ENCODE measurements at places on chromosomes 11 and 22.

DNA sequence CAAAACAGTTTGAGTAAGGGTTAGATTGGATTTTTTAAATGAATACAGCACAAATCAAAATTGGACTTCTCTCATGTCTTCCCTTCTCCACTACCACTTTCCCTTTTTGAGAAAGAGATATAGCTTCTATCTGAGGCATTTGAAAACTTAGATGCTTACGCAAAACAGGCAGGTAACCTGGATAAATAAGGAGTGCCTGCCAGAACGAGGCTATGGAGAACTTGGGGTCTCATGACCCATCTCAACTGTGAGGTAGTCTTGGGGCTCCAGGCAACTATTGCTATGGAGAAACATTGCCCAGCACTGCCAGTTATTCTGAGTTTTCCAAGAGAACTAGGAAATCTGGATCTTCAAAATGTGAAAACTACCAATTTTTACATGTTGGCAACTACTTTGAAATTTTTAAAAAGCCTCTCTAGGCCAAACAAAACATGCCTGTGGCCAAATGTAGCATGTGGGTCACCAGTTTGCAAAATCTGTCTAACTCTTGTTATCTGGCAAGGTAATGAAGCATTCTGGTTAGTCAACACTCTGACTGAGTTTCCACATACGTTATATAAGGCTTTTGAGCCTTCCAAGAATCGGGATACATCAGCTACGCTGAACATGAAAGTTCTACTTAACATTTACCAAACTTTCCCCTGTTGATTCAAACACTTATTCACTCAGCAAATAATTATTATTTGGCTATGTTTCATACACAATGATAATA lies 752.7 kb downstream of the KCNA4 start:
- DNase-seq, result peak; percentile 54

DNA sequence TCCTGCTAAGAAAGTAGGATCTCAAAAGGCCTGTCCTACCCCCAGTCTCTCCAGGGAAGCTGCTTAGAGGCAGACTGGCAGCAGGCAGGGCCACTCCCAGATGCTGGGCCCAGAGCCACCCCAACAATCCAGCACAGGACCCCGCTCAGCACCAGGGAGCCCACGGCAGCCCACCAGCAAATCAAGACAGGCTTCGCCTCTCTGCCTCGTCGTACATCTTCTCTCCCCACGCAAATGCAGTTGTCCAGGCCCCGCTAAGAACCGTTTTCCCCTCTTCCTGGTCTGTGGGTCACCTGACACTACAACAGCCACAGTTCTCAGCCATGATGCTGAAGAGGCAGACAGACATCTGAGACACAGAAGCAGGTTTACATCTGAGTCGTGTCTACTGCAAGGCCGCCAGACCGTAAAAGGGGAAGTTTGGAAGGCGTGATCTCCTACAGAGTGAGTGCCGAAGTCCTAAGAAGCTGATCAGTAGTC lies 51.1 kb downstream of the IGSF9B start:
- DNase-seq, result no peak

GRCh38 chr11:73265278-73265810 lies 6.8 kb upstream of the P2RY6 start:
- DNase-seq, result no peak

- no peak for DNase-seq
These were observed 8.2 kb upstream of the ASCC2 start for GRCh38 chr22:29846290-29846689.

DNA sequence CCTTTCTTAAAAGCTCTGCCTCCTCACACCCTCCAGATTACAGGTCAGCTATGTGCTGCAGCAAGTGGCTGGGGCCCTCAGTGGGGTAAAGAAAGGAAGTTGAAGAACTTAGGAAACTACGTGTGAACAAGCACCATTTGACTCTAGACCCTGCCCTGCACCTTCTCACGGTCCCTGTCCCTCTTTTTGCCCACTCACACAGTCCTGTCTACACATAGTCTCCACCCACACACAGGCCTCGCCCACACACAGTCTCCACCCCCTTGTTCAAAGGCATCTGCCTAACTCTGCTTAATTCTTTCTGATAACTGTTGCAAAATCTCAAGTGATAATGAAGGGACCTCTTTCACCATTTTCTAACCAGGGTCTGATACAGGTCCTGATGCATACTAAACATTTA lies 59.0 kb downstream of the TMPRSS5 start:
- no peak for DNase-seq

DNA sequence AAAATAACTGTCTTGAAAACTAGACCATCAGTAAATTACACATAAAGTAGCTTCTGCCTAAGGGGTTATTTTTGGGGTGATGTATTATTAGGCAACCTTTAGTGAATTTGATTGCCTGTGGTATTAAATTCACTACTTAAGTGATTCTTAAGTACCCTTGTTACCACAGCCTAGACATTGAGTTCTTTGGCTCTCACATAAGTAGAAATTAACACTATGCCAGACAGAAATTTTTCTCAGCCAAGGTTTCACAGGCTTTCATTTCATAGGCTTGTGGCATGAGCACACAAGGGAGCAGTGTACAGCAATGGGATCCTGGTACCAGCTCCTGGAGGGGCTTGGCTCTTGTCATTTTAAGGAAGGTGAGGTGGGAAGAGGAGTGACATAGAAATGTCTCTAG lies 218.5 kb downstream of the AASDHPPT start:
- DNase-seq, result no peak

DNA sequence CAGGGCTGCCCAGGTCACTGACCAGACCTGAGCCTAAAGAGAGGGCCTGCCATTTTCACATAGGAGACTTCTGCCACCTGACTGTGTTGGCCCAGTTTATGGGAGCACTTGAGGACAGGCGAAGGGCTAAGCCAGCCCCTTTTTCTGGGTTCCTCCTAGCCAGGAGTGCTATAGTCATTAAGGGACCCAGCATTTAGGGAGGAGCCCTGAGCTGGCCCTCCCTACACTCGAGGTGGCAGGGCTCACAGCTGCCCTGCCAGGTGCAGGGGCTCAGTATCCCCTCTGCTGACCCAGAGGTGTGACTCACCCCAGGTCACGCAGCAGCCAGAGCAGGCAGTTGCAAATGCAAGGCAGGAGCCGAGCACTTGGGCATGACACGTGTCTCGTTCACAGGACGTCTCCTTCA lies 86.3 kb upstream of the CRYBB3 start:
- no peak for DNase-seq

- DNase-seq, result no peak
These were observed 710 bp downstream of the DERL3 start for GRCh38 chr22:23837911-23838680.

GRCh38 chr22:24985826-24986214 lies 33.3 kb downstream of the KIAA1671 start:
- peak; percentile 10 for DNase-seq

GRCh38 chr22:37241351-37242142 lies 2.5 kb downstream of the RAC2 start:
- DNase-seq, result no peak

- DNase-seq, result peak; percentile 80
These were observed 23.9 kb upstream of the SCGB1A1 start for GRCh38 chr11:62394825-62395538.

- no peak for DNase-seq
These were observed 9.5 kb downstream of the IRF7 start for GRCh38 chr11:606245-606644.

DNA sequence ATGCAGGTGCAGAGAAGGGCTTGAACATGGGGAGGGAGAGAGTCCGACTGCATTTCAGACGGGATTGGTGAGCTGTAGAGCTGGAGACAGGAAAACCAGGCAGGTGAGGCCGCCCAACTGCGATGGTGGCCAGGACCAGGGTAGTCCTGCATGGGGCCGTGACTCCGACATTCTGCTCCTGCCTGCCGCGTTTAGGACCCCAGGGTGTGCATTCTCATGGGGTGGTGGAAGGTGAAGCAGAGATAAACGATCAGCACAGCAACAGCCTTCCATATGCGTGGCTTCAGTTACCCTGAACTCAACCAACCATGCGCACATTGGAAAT lies 29.3 kb downstream of the SHANK2 start:
- no peak for DNase-seq

- peak; percentile 68 for DNase-seq
These were observed 15.8 kb downstream of the CYB5R2 start for GRCh38 chr11:7657306-7658025.

GRCh38 chr22:47681411-47682165 lies 919.1 kb downstream of the TBC1D22A start:
- no peak for DNase-seq

DNA sequence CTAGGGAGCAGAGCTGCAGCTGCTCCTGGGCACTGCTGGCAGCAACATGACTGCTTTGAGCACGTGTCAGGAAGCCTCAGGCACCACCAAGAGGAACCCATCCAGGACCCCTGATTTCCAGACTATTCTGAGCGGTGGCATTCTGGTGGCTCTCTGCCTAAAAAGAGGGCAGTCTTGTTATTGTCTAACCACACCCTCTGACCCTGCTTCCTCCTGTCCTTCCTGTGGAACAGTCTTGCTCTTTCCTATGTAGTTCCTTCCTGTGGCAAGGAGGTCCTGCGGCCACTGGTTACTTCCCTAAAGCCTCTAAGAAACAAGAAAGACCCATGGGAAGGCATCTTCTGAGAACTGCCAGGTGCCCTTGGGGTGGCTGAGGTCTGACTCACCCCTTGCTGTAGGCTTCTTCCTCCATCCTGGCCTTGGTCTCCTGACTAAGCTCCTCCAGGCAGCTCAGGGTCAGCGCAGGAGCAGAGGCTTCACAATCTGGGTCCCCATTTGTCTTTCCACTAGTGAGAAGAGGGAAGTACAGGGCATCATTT lies 13.1 kb upstream of the LYVE1 start:
- DNase-seq, result peak; percentile 63

GRCh38 chr11:60753309-60753708 lies 3.4 kb upstream of the MS4A15 start:
- DNase-seq, result no peak

GRCh38 chr22:20114506-20115475 lies 1.1 kb upstream of the RANBP1 start:
- no peak for DNase-seq

- DNase-seq, result peak; percentile 25
These were observed 6.1 kb downstream of the MPEG1 start for GRCh38 chr11:59206635-59207034.

GRCh38 chr11:76048763-76049162 lies 157.5 kb downstream of the WNT11 start:
- no peak for DNase-seq

DNA sequence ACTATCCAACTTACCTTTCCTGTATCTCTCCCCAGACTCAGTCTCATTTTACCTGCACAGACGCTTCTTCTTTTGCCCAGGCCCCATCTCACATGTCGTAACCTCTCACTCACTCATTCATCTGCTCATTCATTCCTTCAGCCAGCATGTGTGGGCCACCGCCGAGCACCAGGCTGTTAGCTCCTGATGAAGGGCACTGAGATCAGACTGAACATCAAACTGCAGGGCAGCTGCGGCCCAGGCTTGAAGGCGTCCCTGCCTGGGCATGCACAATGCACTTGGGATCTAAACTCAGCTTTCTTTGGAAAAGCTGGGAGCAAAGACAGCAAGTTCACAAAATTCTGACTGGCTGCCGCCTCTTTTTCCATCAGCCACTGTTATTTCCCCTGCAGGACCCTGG lies 1456.3 kb downstream of the BRD1 start:
- no peak for DNase-seq

- no peak for DNase-seq
These were observed at the start of gene ADORA2A for GRCh38 chr22:24427500-24428164. Gene ADORA2A, plus strand, starts transcription at chr22:24427599. Its CDS starts 5,806 bp downstream, at chr22:24433405.

GRCh38 chr11:122354025-122354697 lies 238.1 kb upstream of the BLID start:
- no peak for DNase-seq

DNA sequence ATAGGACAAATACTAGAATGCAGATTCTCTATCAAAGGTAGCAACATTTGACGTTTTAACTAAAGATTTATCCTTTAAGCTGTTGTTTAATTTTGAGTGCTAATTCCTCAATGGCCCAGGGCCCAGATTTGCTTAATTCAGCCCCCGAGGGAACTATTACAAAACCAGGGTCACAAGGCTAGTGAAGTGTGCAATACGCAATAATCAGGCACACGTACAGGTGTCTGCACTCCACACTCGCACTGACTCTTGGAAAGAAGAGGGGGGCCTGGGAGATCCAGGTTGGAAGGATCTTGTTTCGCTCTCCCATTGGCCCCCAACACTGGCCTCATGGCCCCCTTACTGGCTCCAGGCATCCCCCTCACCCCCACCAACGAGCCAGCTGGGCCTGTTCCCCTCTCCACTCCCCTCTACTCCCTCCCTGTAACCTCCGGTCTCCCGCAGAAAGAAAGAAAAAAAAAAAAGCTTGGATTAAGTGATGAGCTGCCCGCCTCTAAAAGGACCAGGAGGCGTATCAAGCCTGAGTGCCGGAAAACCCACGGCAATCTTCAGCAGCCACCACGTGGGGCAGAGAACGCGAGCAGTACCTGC lies 2.2 kb upstream of the KIRREL3 start:
- no peak for DNase-seq

DNA sequence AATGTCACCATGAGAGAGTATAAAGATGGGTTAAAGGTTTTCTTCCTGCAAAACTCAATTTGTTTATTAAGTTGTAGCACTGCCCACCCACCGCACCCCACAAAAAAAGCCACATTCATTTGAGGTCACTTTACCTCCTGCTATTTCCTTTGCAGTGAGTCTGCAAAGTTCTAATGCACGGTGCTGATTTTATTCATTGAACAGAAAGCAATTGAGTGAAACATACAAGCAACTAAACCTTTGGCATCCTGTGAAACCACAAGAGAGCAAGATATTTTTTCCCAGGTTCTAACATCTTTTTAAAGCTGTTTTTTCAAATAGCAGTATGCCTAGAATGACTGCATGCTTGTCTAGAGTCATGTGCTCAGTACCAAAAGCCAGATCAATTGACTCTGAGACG lies 39.0 kb downstream of the RRAS2 start:
- peak; percentile 59 for DNase-seq

DNA sequence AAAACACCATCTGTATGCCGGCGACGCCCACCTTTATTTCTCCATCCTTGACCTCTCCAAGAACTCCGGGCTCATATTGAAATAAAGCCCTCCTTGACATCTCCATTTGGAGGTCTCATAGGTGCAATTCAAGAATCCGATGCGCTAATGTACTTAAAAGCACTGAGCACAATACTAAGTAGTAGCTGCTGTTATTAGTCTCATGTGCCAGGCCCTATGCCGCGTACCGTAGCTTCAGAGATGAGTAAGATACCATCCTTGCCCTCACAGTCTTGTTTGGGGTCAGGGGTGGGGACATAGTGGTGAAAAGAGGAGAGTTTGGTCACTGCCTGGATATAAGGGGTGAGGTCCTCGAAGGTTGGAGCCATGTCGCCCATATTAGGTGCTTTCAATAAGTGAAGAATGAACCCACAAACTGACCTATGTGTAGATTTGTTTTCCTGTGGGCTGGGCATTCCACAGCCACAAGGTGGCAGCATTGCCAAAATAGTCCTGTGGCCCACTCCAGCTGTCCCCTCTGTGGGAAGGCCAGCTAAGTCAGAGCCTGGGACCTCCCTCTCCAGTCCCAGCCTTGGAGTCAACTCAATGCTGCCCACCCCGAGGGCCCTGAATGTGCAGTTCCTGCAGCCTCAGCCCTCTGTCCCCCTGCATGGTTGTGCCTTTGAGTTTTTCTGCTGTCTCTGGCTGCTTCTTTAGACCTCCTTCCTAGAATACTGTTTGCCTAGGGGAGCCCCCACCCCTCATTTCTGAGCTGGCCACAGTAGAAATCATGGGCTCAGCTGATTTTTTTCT lies 6.5 kb downstream of the DCPS start:
- peak; percentile 74 for DNase-seq
